BJ (cell line): ENCODE measurements at places on chromosomes 5 and 9. TPM values are rescaled to one million over a fixed set of nuclear protein-coding genes. Genes with fewer than 3 reads are reported as not detected.
A peak's percentile ranks its signal among the peaks of the same experiment; 100 is the strongest.

DNA sequence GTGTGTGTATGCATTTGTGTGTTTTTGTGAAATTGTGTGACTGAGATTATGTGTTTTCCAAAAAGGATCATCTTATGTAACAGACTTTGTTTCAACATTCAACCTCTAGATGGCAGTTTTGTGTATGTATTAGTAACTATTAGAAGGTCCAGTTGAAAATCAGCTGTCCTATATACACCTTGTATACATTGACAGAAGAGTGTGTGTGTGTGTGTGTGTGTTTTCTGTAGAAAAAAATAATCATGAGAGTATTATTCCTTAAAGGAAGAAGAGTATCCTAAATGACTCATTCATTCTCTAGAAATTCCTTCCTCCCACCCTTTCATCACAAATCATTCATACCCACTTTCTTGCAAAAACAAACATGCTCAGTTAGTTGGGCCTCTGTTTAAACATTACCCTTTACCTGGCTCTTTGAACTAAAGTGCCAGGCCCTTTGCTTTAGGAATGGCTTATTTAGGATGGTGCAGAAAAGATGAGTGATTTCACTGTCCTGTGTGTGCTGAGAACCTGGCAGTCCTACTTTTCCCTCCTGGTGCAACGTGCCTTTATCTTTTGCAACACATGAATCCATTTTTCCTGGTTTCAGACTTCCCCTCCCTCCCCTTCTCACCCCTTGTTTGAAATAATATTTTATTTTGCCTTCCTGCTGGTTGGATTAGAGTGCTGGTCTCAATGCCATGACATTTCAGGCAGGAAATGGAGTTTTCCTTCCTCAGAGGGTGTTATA lies 152.2 kb downstream of the ARHGAP26 start:
- no peak for DNase-seq

DNA sequence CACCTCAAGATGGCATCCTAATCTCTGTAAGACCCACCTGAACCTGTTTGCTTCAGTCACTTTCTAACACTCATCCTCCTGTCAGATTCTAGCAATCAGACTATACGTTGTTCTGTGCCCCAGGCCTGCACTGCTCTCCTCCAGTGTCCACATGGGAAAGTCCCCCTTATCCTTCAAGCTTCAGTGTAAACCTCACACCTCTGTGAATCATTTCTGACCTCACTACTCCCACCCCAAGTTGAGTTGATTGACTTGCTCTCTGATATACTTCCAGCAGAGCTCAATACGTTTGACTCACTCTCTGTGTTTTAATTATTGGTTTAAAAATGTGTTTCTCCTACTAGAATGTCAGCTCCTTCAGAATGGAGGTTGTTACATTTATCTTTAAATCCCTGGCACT lies 240.2 kb downstream of the FBXL17 start:
- no peak for DNase-seq

Gene NR4A3
- polyA plus RNA-seq: 2.0 and 2.3 TPM in 2 replicates

Gene TERT
- polyA plus RNA-seq: not detected in 2 replicates

- DNase-seq: no peak
Observed at GRCh38 chr5:147743012-147743411, 39.5 kb downstream of the JAKMIP2 start.

- DNase-seq: peak; percentile 85
Observed at GRCh38 chr5:96297290-96297689, 135.8 kb downstream of the PCSK1 start.

Gene FGFR4
- polyA plus RNA-seq: 0.10 and 0.12 TPM in 2 replicates

GRCh38 chr9:136297016-136297691 lies 6.7 kb downstream of the CCDC187 start:
- DNase-seq: no peak

- DNase-seq: no peak
Observed at GRCh38 chr5:158722940-158723339, 376.8 kb downstream of the EBF1 start.

GRCh38 chr9:20208226-20208625 lies 414.1 kb downstream of the MLLT3 start:
- no peak for DNase-seq

Gene STPG3
- polyA plus RNA-seq: not detected in 2 replicates

Gene IL4
- not detected in 2 replicates for polyA plus RNA-seq

DNA sequence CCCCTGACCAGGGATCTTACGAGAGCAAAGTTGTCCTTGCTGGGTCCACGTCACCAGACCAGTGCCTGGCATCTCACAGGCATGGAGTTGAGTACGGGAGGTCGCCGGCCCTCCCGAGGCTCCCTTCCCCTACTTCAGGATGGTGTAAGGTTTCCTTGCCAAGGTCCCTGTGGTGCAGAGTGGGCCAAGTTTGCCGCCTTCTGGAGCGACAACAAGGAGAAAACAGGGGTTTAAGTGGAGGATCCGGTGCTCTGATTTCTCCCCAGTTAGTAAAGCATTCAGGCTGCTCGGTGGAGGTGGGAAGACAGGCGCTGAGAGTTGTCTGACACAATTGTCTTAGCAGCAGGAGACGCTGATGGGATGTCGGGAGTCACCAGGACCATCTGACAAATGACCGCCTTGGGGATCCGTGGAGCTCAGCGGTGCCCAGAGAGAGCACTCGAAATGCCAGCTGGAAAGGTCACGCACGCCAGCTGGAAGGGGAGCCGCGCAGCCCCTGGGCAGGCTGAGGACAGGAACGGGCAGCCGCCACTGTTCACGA lies 37.3 kb downstream of the ADAMTS2 start:
- DNase-seq: no peak

GRCh38 chr5:128546658-128547281 lies 8.7 kb upstream of the FBN2 start:
- no peak for DNase-seq

Gene CER1
- polyA plus RNA-seq: not detected in 2 replicates

- DNase-seq: no peak
Observed at GRCh38 chr5:30523061-30523460, 670.4 kb upstream of the CDH6 start.

DNA sequence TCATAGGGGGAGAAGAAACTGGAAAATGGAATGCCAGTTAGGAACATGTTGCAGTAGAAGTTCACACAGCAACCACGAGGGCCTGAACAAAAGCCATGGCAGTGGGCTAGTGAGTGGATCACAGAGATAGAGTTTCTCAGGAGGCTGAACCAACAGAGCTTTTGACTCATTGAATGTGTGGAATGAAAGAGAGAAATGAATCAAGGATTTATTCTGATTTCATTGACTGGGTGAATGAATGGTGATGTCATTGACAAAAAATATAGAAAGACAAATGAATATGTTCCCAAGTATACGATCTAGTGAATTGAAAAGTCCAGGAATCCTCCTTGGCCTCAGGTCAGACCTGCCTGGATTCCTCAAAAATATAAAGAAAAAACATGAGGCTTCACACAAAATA lies 99.2 kb downstream of the ZNF462 start:
- DNase-seq: no peak

Gene ZNF79
- polyA plus RNA-seq: 5.3 and 6.9 TPM in 2 replicates

Gene FGF18
- polyA plus RNA-seq: 0.04 TPM in 1 of 2 replicates, not detected in the other

- DNase-seq: no peak
Observed at GRCh38 chr5:160315968-160316367, 3.6 kb upstream of the CCNJL start.

Gene MVB12B
- 2.1 and 2.7 TPM in 2 replicates for polyA plus RNA-seq

DNA sequence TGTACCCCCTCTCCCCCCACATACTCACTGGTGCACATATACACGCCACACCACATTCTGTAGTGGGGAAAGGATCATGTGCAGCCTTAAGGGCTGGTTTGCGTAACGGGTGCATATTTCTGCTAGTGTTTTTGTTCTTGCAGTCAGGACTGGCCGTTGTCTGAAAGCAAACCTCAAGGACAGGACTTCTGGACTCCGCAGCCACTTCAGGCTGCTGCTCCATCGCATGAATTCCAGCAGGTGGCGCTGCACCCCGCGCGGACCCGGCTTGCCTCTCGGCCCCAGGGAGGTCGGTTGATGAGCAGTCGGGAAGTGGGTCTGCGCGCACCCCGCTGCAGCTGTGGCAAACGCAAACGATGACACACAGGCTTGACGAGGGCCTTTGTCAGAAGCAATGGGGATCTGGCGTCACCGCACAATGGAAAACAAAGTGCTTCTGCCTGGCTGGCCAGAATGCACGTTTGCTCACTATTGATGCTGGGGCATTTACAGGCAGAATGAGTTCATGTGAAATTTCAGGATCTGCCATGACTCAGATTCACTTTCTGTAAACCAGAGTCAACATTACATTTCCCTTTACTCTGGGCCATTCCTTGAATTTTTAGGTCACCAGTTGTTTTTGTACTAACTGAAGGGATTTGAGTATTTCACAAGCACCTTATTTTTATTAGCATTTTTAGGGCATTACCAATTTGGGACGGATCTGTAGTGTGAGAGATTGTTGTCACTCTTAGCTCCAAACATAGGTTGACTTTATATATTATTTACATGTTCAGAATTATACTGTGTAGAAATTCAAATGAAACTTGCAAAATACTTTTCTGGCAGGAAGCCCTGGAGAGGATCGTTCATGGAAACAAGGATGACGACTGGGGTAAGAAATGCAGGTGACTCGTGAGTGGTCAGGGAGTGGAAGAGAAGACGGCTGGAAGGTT lies 36.4 kb upstream of the GLRX start:
- peak; percentile 98 for DNase-seq

GRCh38 chr9:130903194-130904069 lies 6.8 kb upstream of the QRFP start:
- no peak for DNase-seq

GRCh38 chr5:96175090-96175489 lies 213.4 kb upstream of the ELL2 start:
- DNase-seq: no peak

- no peak for DNase-seq
Observed at GRCh38 chr5:9892696-9893095, 262.5 kb upstream of the TAS2R1 start.

- DNase-seq: no peak
Observed at GRCh38 chr9:21580636-21581378, 98.7 kb upstream of the IFNE start.

DNA sequence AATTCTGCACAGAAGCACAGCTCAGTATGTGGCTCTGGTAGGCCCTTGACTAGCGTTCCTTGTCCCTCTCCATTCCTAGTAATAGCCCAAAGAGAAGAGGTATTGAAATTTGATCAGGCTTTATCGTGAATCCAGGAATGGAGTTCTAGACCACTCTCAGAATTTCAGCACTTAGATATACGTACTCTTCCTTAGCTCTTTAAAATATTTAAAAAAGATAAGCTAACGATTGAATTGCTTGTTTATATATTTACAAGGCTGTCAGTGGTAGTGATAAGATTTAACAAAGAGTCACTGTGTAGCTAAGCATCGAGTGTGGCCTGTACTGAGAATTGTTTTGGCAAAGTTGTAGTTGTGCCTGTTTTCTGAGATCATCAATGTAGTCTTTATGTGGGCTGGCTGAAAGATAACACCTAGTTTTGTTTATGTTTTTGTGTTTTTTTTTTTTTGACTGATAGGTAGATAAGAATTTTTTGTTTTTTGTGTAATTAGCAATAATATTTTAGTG lies 2.5 kb downstream of the KIAA1958 start:
- no peak for DNase-seq

- DNase-seq: no peak
Observed at GRCh38 chr9:2216591-2216990, 201.4 kb downstream of the SMARCA2 start.

- DNase-seq: peak; percentile 84
Observed at GRCh38 chr5:168086104-168086610, 205.3 kb upstream of the WWC1 start.

DNA sequence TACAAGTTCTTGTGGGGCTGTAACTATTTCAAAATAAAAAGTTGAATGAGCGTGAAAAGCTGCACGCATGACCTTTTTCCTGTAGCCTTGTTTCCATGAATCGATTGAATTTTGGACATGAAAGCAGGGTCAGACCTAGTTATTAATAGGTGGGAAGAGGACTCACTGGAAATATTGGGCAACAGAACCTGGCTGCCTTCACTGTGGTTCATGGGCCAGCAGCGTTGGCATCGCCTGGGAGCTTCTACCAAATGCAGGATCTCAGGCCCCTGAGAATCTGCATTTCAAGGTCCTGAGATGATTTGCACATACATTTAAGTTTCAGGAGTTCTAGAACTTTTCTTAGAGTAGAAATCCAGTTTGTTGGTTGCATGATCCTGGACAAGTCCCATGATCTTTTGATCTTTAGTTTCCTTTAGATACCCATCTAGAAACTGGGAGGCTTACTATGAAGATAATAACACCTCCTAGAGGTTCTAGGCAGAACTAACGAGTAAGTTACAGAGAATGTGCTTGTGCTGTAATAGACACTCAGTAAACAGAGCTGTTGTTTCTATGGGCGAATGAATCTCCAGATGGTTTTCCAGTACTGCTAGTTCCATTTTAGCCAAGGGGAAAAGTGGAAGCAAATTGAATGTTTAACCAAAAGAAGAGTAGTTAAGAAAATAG lies 12.4 kb downstream of the ANKRD33B start:
- DNase-seq: no peak

DNA sequence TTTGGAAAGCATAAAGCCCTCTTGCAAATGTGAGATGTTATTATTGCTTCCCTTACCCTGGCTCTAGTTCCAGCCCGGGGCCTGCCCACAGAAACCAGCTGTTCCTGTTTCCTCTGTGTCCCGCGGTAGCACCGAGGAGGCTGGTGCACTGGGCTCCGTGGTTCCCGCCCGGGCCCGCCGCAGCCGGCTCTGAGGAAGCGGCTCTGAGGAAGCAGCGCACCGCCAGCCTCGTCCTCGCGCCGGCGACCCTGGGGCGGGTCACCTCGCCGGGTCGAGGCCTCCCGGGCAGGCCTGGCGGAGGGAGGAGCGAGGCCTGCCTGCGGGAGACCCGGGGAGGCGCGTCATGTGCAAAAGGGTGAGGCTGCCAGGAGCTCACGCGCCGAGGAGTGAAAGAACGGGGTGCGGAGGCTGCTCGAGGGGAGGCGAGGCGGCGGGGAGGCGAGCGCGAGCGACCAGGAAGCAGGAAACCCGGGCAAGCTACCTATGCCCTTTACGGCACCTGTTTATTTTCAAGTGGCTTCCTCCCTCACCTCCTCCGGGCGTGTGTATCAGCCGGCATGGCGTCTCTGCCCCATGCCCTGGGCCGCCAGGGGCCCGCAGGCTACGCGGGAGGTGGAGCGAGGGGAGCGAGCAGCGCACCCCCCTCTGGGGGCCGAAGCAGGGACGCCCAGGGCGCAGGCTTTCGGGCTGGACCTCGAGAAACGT lies 61.3 kb upstream of the MEGF10 start:
- DNase-seq: no peak

- no peak for DNase-seq
Observed at GRCh38 chr5:45093377-45093776, 284.6 kb downstream of the MRPS30 start.

DNA sequence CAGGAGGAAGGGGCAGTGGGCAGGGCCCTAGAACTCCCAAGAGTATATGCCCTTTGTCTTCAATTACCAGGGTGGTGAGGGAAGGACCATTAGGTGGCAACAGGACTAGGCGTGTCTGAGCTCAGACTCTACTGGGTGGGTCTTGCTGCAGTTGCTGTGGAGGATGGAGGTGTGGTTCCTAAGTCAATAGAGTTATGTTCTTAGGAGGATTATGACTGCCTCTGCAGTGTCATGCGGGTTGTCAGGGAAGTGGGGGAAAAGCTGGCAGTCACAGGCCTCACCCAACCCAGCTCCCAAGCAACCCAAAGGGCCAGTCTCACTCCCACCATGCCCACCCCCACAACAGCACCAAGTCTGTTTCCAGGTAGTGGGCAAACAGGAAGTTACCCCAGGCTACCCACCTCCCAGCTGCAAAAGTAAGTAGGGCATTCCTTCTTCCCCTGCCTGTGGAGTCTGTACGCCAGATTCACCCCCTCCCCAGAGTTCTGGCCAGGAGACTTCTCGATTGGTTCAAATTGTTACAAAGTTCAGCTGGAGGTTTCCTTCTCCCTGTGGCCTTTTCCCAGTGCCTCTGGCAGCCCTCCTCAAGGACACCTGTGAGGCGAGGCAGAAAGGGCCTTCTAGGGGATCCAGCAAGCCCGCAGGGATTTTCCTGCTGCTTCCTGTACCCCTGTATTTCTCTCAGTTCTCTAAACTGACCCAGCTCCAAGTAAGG lies 145.3 kb downstream of the HINT1 start:
- no peak for DNase-seq

Gene C5orf63
- 1.4 and 3.9 TPM in 2 replicates for polyA plus RNA-seq
